Activated T-cell treated with anti-CD3 and anti-CD28 coated beads for 4 hours (primary cell): ENCODE measurements at places on chromosomes 11 and 22.

- no peak for DNase-seq
These were observed 6.5 kb upstream of the BATF2 start for GRCh38 chr11:65003282-65003681.

DNA sequence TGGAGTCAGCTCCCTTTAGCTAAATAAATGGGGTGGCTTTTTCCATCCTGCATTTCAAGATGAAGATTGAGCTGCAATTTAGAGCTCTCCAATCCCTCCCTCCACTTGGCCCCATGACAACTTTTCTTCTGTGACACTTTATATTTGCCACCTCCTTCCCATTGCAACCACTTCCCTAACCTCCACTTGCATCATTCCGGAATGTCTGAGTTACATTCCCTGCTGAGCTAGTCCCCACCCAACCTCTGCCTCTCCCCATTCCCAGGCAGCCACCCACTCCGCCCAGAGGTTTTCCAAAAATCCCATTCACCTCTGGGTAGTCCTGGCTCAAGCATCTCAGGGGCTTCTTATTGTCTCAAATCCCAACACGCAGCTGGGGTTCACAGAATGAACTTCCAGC is 24.7 kb downstream of the PC start:
- DNase-seq, result no peak

DNA sequence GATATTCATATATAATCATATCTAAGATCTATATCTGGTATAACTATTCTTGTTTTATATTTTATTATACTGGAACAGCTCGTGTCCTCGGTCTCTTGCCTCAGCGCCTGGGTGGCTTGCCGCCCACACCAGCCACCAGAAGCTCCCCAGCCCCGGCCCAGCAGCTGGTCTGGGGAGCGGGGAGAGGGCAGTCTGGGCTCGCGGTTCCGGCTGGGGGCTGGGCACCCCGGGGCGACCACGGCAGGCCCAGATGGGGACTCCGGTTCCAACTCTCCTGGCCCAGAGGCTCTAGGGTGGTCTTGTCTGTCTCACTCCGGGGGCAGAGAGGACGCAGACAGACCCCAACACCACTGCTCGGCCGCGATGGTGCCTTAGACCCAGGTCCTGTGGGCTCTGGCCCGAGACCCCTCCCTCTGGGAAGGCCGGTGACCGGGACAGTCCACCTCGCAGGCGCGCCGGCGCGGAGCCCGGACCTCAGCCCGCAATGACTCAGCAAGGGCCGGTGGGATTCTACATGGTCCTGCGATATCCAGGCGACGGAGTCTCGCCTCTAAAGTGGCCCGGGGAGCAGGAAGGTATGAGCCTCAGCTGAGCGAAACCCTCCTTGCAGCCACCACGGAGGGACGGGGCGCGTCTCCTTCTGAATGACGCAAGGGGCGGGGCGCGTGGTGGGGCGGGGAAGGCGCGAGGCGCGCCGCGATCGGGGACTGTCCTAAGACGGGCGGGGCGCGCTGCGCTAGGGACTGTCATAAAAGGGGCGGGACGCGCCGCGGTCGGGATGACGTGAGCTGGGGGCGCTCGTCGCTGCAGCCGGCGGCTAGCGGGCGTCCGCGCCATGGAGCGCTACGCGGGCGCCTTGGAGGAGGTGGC is at the start of gene DGCR6:
TSS of gene DGCR6 (plus strand) at position 781 of the 870 bp plus-strand sequence. CDS start at position 836, 55 bp downstream.
- no peak for DNase-seq

DNA sequence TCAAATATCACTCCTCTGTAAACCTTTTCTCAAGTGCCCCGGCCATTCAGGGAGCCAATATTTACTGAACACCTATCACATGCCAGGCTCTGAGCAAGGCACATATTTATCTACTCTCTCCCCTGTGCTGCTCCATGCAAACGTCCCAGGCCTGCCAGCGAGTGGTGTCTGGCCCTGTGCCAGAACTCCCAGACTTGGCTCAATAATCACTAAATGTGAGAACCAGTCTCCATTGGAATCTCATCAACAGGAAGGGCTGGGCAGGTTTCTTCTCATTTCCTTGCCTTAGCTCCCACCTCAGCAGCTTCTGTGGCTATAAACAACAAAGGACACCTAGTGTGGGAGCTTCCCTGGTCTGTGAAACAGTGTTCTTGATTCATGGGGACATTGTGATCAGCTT is 21.7 kb downstream of the RASSF10 start:
- DNase-seq, result no peak

- DNase-seq, result no peak
These were observed 13.2 kb downstream of the PPM1F start for GRCh38 chr22:21939461-21939913.

DNA sequence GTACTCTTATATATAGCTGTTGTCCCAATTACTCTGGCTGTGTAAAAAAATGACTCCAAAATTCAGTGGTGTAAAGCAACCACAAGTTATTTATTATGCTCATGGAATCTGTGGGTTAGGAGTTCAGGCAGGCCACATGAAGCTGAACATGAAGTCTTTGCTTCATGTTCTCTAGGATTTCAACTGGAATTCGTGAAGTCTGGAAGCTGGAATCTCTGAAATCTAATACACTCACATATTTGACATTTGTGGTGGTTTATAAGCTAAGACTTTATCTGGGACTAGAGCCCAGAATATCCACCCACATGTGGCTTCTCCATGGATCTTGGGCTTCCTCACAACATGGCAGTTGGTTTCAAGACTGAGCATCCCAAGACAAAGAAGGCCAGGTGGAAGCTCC is 430.6 kb downstream of the MIAT start:
- DNase-seq, result no peak

- no peak for DNase-seq
These were observed 8.0 kb upstream of the TPCN2 start for GRCh38 chr11:69040581-69041260.

- no peak for DNase-seq
These were observed at the start of gene CRYAB for GRCh38 chr11:111911563-111912401. Gene CRYAB, minus strand, starts transcription at chr11:111911770. Its CDS starts 46 bp downstream, at chr11:111911724.

DNA sequence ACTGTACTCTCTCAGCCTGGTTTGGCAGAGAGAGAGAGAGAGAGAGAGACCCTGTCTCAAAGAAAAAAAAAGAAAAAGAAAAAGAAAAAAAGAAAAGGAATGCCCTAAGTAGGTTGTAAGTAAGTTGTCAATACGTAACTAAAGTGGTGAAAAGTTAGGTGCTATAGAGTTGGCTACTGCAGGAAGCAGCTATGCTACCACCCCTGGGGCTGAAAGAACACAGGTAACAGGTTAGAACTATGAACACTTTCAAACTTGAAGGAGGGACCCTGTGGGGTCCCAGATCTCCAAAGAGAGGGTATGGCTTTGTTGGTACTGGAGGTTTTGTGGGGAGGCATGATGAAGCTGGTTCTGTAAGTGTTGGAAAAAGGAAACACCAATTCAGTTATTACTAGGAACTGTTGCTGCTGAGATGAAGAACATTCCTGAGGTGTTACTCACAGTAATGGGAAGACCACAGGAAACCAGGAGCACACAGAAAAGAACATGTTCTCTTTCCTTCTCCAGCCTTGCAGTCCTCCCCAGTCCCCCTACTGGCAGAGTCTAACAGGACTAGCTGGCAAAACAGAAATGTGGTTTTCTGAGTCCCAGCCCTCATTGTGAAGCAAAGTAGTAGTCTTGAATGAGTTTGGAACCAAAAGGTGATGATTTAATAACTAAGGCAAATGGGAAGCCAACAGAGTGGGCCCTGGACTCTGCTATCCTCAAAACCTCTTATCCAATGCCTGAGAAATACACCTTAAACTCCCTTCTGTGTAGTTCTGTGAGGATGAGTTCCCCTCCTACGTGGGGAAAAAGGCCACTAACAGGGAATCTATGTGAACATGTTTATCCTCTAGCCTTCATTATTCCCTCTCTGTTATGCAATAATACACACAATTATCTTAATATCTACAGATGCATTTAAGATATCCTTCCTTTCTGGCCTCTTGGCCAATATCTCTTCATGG is 427.0 kb upstream of the DDI1 start:
- no peak for DNase-seq

DNA sequence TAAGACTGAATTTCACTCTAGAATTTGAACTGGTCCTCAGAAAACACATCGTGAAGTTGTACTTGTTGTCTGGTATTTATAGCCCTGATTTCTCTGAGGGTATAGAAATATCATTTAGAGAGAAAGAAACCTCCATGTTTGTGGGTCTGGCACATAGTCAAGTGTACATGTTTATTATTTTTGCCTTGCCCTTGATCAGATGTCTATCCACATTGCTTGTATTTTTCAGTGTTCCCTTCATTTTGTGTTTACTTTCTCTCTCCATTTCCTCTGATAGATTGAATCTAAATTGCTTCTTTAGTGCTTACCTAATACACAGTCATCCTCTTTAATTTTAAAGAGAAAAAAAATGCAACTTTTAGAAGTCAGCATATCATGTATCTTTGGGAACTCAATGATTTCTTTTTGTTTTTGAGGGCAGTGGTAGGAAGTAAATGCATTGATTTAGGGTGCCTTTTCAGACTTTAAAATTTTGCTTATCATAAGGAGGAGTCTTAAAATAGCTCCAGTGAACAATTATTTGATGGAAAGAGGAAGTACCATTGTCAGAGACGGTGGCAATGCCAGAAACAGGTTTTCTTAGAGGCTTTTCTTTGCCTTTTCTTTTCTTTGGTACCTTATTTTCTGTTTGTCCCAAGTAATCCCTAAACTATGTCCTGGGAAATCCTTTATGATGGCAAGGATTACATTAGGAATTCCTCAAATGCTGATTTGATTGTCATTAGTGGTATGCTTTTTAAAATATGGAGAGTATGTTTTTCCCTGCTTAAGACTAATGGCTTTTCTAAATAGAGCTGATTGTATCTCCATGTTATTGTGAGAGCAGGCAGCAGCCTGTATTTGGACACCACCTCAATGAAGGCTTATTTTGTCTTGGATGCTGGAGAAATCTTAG is 29.8 kb upstream of the TECTA start:
- no peak for DNase-seq

DNA sequence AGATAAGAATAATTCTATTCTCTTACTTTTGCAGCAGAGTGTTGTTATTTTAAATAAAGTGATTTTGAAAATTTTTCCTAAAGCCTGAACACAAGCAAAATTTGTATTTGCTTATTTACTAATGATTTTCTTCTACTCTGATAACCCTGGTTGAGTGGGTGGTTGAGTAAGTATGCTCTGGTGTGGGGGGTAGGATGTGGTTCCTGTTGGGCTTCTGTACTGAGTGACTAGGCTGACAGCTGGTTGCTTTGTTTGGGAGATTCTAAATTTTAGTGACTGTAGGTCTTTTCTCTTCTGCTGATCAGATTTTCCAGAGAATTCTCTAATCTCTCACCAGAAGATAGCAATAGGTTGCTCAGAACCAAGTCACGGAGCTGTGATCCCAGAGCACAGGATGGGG is 61.6 kb downstream of the METTL15 start:
- no peak for DNase-seq
